ENCODE measurements at places on chromosomes 3 and 15. TPM values are rescaled to one million over a fixed set of nuclear protein-coding genes. Genes with fewer than 3 reads are reported as not detected.

DNA sequence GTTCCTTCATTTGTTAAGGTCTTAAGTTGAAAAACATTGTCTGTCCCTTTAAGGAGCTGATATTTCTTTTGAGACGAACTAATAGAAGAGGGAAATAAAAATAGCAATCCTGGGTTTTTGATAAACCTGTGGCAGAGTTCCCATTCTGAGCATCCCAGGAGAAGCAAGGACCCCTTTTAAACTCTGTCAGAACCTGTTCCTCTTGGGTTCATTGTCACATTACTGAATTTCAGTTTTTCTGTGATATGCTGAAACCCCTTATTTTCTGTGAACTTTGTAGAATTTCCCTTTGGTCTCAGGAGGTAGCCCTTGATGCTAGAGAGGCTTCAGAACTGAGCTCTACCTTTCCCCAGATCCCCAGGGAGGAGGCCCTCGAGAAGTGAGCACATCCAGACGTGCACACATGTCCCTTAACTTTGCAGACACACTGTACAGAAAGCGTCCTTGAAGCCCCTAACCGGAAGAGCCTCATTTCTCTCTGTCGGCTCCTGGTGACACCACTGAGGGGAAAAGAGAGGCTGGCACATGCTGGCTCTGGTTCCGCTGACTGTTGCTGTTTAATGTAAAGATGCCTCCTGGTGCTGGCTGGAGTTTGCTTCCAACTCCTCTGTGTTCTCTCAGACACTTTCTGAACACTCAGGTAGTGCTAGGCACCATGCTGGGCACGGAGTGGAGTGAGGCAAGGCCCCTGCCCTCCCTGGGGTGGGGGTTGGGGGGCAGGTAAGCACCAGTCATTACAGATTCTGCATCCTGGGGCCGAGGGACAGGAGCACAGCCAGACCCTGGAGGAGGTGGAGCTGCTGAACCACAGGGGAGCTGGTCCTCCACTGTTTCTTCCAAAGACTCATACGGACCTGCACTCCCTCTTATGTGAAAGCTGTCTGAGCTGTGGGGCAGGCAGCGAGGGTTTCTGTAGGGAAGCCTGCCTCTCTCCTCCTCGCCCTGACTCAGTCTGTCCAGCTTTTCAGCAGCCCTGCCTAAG, 77.5 kb downstream of the CHDH start:
- DNase-seq, result no peak
- H3K36me3 ChIP-seq, result no peaks in the 10 kb centered on the region
- peaks cover 2% of the 10 kb centered on the region for H3K4me1 ChIP-seq
- no peaks in the 10 kb centered on the region for H3K27me3 ChIP-seq
- H3K27ac ChIP-seq, result no peak overlapping the region
- H3K4me3 ChIP-seq, result no peak overlapping the region

DNA sequence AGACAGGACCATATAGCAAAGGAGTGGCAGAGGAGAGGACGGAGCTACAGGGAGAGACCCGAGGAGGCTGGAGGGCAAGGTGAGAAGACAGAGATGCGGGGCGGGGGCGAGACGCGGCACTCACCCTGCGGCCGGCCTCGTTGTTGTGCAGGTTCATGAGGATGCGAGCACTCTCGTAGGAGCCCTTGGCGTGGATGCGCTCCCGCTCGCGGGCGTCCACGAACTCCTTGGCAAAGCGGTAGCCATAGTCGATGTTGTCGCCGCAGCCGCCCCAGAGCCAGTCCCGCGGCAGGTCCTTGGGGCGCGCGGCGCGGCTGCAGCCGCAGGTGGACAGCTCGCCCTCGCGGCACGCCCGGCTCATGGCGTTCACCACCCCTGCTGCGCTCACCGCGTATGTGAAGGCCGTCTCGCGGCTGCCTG, 12.9 kb downstream of the WNT5A start:
- no peaks in the 10 kb centered on the region for H3K36me3 ChIP-seq
- H3K27ac ChIP-seq, result no peak overlapping the region
- DNase-seq, result peak; percentile 39
- no peaks in the 10 kb centered on the region for H3K4me1 ChIP-seq
- peak overlapping the region; percentile 63 for H3K4me3 ChIP-seq

DNA sequence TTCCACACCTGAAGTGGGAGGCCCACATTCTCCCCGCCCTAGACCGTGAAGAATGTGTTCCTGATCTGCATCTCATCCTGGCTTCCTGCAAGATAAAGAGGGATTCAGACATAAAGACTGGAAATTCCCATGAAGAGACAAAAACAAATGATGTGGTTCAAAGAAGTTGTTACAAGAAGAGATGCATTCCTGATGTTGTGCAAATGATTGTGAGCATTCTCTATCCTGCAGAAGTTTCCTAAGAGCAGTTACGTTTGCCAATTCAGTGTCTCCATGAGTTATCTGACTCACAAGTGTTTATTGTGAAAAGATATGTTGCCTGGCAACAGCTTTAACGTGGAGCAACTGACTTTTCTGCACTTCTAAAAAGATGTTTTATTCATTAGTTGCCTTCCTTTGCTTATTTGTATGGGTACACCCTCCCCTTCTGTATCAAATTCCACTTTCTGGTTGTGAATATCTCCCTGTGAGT, 107.8 kb downstream of the ZIC4 start:
- H3K27me3 ChIP-seq, result no peaks in the 10 kb centered on the region
- DNase-seq, result no peak
- H3K36me3 ChIP-seq, result no peaks in the 10 kb centered on the region
- no peak overlapping the region for H3K4me3 ChIP-seq
- no peak overlapping the region for H3K27ac ChIP-seq

DNA sequence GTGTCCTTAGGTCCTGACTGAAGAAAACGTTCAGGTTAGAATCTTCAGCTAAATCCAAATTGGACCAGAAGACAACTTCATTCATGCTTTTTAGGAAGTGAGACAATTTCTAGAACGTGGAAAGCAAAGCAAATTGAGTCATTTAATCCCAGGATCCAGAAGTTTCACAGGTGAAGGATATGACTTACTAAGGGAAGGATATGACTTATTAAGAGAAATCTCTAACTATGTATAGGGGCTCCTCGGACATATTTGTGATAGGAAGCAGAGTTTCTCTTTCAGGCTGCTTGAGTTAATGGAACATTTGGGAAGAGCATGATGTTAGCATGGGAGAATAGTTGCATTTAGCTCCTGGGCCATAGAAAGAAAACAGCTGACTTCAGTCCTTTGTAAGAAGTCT, 16.1 kb upstream of the PLOD2 start:
- H3K36me3 ChIP-seq, result no peaks in the 10 kb centered on the region
- H3K4me3 ChIP-seq, result no peak overlapping the region
- H3K27ac ChIP-seq, result no peak overlapping the region
- H3K27me3 ChIP-seq, result no peaks in the 10 kb centered on the region

GRCh38 chr3:43093006-43093405, 12.9 kb downstream of the POMGNT2 start:
- H3K4me1 ChIP-seq, result no peaks in the 10 kb centered on the region
- H3K4me3 ChIP-seq, result no peak overlapping the region
- H3K36me3 ChIP-seq, result no peaks in the 10 kb centered on the region
- DNase-seq, result no peak

DNA sequence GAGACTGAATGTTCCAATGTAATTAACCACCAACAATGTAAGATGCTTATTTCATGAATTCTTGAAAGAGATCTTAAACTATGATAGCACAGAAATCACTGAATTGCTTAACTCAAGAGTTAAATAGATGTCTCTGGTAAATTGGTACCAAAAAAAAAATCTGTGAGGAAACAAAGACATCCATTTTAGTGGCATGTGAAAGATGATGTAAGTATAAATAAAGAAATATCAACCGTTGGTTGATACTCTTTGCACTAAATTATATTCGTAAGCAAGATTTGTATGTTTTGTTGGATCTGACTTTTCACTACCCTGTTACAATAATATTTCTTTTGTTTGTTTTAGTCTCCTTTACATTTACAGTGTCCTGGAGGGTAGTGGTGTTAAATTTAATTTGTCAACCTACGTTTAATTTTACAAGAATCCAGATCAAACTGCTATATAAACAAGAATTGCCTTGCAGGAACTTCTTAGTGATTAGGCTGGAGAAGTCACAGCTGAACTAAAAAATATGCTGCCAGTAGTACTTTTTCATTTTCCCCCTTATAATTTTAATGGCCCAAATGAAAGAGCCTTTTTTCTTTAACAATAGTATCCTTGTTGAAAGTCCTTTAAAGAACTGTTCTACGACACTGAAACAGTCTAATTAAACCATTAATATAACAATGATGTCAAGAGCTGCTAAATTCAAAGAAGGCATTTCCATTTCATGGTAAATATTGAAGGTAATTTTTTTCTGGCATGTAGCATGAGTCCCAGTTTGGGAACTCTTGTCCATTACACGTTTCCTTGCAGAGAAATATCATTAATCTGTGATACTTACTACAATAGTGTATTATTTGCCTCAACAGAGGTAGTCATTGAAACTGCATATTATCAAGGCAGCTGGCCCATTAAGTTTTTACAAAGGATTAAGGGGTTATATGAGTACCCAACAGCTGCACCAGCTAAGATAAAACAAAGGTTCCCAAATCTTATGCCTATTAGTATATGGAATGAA, 109.6 kb upstream of the PHLDB2 start:
- H3K27ac ChIP-seq, result no peak overlapping the region
- H3K27me3 ChIP-seq, result no peaks in the 10 kb centered on the region
- peaks cover 2% of the 10 kb centered on the region for H3K4me1 ChIP-seq
- DNase-seq, result no peak
- peaks cover 4% of the 10 kb centered on the region for H3K36me3 ChIP-seq
- H3K4me3 ChIP-seq, result no peak overlapping the region

DNA sequence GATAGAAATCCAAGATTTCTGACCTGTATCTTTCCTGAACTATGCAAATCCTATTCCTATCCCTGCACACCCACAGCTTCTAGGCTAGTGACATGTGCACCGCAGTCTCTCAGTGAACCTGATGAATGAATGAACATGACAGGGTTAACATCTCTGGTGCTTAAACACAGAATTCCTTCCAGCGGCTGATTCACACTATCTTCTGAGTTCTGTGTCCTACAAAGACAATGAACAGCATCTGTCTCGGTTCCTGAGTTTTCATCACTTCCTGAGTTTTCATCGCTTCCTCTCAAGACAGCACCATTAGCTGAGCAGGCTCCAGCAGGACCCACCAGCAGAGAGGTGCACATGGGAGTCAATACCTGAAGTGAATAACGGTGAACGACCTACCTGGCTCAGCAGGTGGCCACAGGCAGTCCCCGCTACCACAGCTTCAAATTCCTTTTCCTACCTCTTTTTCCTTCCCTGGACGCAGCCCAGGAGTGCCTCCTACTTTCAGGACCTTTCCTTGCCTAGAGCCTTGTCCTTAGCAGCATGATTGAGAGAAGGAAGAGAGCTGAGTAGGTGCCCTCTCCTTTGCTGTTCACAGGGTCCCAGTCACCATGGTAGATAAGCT, 113.5 kb downstream of the IGF2BP2 start:
- no peaks in the 10 kb centered on the region for H3K36me3 ChIP-seq
- H3K4me3 ChIP-seq, result no peak overlapping the region
- no peak for DNase-seq
- no peaks in the 10 kb centered on the region for H3K27me3 ChIP-seq
- peaks cover 27% of the 10 kb centered on the region for H3K4me1 ChIP-seq

DNA sequence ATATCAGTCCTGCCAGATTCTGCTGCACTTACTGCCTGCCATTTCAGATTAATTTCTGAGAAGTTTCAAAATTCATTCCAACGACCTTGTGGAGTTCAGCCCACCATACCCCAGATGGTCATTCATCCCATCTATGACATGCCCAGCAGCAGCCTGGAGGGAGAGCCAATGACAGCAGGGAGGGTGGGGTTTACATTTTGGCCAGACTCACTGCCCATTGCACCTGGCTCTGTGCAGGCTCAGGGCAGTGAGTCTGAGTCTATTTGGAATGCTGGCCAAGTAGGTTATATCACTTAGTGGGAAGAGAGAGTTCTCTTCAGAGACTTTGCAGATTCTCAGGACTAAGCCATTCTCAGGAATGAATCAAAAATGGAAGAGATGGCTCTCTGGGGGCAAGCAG, 21.5 kb downstream of the SRPRB start:
- H3K27me3 ChIP-seq, result no peaks in the 10 kb centered on the region
- DNase-seq, result no peak
- H3K4me3 ChIP-seq, result no peak overlapping the region
- H3K4me1 ChIP-seq, result no peaks in the 10 kb centered on the region
- H3K36me3 ChIP-seq, result peaks cover 16% of the 10 kb centered on the region
- H3K27ac ChIP-seq, result no peak overlapping the region

DNA sequence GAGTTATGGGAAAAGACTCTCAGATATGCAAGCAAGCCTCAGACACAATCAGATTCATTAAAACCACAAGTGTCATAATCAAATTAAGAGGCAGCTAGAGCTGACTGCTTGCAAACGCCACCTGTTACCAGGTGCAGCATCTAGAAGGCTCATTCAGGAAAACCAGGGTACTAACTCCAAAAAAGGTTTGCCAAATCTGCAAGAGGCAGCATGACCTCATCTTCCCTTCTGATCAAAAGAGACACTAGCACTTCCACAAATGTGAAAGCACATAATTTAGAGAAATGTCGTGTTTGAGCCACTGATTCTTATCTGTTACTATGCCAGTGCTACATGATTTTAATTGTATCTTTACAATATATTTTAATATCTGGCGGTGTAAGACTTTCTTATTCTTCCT, 123.3 kb upstream of the NANOGP8 start:
- H3K36me3 ChIP-seq, result no peaks in the 10 kb centered on the region
- no peaks in the 10 kb centered on the region for H3K4me1 ChIP-seq
- H3K4me3 ChIP-seq, result no peak overlapping the region

- H3K4me3 ChIP-seq, result no peak overlapping the region
- no peaks in the 10 kb centered on the region for H3K27me3 ChIP-seq
- H3K27ac ChIP-seq, result no peak overlapping the region
- no peak for DNase-seq
- no peaks in the 10 kb centered on the region for H3K36me3 ChIP-seq
- peaks cover 6% of the 10 kb centered on the region for H3K4me1 ChIP-seq
Observed at GRCh38 chr3:172520301-172520831, 2.9 kb downstream of the TNFSF10 start.

Gene PDIA5
- total RNA-seq, result 24.3 TPM

Gene CILP
- total RNA-seq, result 0.04 TPM

Gene TPRG1
- total RNA-seq, result 0.20 TPM

Gene SI
- not detected for total RNA-seq

Gene CD200R1L
- total RNA-seq, result not detected

Gene MEX3B
- total RNA-seq, result 10.4 TPM

Gene CKMT1A
- total RNA-seq, result 35.5 TPM

Gene GBE1
- 13.2 TPM for total RNA-seq
